ENCODE measurements at places on chromosomes 1 and 21.

DNA sequence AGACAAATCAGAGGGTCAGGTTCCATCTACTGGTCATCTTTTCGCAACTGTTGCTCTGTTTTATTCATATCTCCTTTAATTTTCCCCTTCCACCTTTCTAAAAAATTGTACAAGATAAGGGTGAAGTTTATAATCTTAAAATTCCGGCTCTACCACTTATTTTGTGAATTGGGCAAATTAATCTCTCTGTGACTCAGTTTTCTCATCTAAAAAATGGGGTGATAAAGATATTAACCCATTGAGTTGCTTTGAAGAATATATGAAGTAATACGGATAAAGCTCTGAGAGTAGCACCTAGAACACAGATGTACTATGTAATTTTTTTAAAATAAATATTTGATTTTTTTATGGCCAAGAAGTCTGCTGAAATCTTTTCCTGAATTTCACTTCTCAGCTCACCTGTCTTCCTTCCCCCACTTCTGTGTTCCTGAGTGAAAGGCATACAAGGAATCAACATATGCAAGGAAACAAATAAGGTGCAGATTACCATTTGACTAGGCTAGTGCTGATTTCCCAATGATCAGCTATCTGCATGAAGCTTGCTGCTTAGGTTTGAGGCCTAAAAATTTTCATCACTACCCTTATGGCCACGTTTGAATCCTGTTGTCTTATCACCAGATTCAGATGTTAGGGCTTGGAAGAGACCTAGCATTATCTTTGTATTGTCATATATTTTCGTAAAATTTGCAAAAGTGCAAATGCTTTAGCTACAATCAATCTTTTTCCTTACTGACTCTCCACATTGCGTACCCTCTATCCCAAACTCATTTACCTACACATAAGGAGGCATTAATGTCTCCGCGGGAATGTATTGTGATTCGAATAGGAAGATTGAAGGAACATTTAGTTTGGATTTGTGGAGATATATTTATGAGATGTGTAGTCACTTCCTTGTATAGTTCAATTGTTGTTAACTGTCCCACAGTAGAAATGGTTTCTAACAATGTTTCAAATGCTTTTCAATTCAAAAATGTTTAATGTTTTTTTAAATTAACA, 718.3 kb upstream of the PTBP2 start:
- DNase-seq: no peak

GRCh38 chr1:176157995-176158394, 49.1 kb downstream of the COP1 start:
- no peak for DNase-seq

GRCh38 chr1:226680653-226681052, 58.4 kb downstream of the ITPKB start:
- no peak for DNase-seq

GRCh38 chr1:229479660-229480399, 28.3 kb downstream of the NUP133 start:
- DNase-seq: no peak

GRCh38 chr1:234602334-234603220, 7.4 kb downstream of the IRF2BP2 start:
- DNase-seq: no peak

- DNase-seq: no peak
Observed at GRCh38 chr1:184734980-184735379, 19.7 kb downstream of the EDEM3 start.

- no peak for DNase-seq
Observed at GRCh38 chr1:100414693-100415497, 62.6 kb downstream of the CDC14A start.

- no peak for DNase-seq
Observed at GRCh38 chr21:18655931-18656330, 252.3 kb upstream of the TMPRSS15 start.

DNA sequence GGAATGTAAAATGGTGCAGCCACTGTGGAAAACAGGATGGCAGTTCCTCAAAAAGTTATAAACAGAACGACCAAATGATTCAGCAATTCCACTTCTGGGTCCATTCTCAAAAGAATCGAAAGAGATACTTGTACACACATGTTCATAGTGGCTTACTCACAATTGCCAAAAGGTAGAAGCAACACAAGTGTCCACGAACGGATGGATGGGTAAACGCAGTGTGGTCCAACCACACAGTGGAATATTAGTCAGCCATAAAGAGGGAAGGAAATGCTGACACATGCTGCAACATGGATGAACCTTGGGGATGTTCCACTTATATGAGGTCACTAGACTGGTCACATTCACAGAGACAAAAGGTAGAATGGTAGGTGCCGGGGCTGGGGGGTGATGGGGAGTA, 5.3 kb downstream of the KRTAP10-1 start:
- DNase-seq: no peak

GRCh38 chr1:232416026-232416568, 213.8 kb downstream of the SIPA1L2 start:
- no peak for DNase-seq

- DNase-seq: no peak
Observed at GRCh38 chr21:34567604-34568155, 47.2 kb downstream of the RCAN1 start.

- DNase-seq: no peak
Observed at GRCh38 chr1:201088395-201088794, 23.8 kb downstream of the CACNA1S start.

GRCh38 chr1:24896176-24896575, 33.9 kb downstream of the RUNX3 start:
- peak; percentile 63 for DNase-seq

- DNase-seq: no peak
Observed at GRCh38 chr1:208029381-208030287, 118.7 kb upstream of the CD34 start.

GRCh38 chr1:151991663-151992302, 1.9 kb downstream of the S100A10 start:
- no peak for DNase-seq

GRCh38 chr21:16460936-16461335, 731.2 kb downstream of the USP25 start:
- DNase-seq: no peak
